Small intestine (tissue), 16 donors: ENCODE measurements at places on chromosomes 2 and 18.

DNA sequence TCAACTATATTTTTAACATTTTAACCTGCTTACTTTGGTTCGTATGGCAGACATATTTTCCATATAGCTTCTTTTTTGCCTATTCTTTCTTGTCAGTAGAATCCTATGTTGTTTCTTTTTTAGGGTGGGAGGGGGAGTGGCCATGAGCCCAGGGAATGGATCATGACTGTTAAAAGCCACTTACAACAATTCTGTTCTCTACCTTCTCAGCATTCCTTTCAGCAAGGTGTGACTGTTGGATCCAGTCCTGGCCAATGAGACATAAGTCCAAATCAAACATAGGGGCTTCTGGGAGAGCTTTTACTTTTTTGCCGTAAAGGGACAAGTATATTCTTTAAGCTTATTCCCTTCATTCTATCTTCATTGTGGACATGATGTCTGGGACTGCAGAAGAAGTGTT lies 25.0 kb upstream of the DNAH6 start:
- DNase-seq, result no peak

- no peak for DNase-seq
Measured at GRCh38 chr2:212193056-212193455, 345.5 kb downstream of the ERBB4 start.

GRCh38 chr2:225806105-225806504 lies 406.6 kb downstream of the NYAP2 start:
- no peak for DNase-seq

GRCh38 chr2:96977631-96978195 lies 8.7 kb downstream of the FAM178B start:
- no peak for DNase-seq

DNA sequence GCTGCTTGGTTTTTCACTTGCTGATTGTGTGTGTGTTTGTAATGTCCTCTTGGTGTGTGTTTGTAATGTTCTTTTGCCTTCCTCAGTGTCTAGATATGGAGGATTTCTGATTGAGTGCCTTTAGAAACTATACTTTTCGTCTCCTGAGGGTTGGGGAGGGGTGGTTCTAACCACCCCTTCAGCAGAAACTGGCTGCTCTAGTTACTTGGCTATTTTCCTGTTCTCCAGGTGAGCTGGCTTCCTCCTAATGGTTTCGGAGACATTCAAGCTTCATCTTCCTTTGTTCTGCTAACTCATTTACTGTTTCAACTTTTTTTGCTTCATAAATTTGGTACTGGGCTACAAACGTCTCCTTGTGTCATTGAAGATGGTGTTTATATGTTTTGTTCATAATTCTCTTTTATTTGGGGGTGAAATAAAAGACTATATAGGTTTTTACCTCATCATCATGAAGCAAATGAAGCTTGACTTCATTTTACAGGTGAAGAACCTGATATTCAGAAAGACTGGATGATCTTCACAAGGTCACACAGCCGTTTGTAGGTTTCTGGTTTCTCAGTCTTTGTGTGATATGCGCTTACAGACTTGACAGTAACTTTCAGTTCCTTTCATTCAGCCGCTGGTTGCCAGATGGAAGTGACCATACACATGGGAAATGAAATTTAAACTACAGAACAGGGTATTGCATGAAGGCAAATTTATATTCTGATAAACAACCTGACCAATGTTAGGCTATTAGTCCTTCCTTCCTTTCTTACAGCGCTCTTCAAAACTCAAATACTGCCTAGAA lies 238.5 kb downstream of the GALR1 start:
- DNase-seq, result no peak

- no peak for DNase-seq
Measured at GRCh38 chr2:149527998-149528755, 59.4 kb downstream of the MMADHC start.

GRCh38 chr18:45324495-45325113 lies 290.7 kb upstream of the SLC14A2 start:
- DNase-seq, result no peak

DNA sequence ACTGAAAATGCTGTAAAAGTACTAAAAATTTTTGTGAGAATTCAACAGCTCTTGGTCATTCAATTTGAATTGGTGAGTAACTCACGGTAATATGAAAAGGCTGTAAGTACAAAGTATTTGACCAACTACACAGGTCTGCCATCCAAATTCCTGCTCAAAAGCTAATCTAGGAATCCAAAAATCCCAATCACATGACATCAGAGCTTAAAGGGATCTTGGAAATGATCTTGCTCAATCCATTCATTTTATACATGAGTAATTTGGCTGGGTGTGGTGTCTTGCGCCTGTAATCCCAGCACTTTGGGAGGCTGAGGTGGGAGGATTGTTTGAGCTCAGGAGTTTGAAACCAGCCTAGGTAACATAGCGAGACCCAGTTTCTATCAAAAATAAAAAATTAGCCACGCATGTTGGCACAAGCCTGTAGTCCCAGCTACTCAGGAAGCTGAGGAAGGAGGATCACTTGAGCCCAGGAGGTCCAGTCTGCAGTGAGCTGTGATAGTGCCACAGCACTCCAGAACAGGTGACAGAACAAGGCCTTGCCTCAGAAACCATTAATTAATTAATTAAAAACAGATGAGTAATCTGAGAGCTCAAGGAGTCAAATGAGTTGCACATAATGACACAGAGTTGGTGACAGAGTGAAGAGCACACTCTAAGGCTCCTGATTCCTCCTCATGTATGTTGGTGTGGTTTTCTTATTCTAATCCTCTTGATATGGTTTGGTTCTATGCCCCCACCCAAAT lies 19.8 kb downstream of the SPIRE1 start:
- DNase-seq, result no peak

DNA sequence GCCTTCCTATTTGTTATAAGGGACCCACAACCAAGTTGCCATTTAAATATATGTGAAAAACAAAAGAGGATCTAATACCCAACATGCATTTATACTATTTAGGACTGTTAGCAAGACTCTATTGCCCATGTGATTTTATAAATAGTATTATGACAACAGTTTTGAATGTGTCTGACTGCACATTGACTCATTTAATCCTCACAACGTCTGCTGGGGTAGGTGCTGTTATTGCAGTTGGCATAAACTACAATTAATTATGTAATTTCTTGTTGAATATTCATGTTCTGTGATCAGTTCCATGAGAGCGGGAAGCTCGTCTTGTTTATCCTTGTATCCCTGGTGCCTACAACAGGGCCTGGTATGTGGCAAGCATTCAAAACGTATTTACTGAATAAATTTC lies 53.7 kb downstream of the SH2D6 start:
- no peak for DNase-seq

GRCh38 chr2:214293593-214293992 lies 117.3 kb upstream of the VWC2L start:
- DNase-seq, result no peak
